ENCODE measurements at places on chromosomes 3 and 15. TPM values are rescaled to one million over a fixed set of nuclear protein-coding genes. Genes with fewer than 3 reads are reported as not detected.

The CLDN16 gene
- total RNA-seq: 0.50 TPM

The CPN2 gene
- not detected for total RNA-seq

The LIPH gene
- total RNA-seq: 0.61 TPM

The GABRR3 gene
- 0.20 TPM for total RNA-seq

The CHRFAM7A gene
- total RNA-seq: 9.0 TPM

The SLC12A8 gene
- 4.2 TPM for total RNA-seq

The APBA2 gene
- 46.2 TPM for total RNA-seq

The CD47 gene
- 102 TPM for total RNA-seq

DNA sequence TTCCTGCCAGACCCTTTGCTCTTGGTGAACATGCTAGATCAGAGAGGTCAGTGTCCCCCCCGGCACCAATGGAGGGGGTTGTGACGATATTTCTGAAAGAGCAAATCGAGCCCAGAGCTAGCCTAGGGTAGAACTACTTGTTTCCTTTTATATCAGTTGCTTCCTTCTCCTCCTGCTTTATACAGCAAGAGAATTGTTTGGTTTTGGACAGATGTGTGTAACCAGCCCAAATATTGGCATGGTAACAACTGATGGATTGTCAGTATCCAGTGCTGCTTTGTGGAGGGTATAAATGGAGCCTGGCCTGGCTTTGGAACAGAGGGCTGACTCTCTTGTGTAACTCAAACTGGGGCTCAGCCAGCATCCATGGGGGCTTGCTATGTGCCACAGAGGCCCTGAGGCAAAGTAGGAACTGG lies 27.2 kb downstream of the SNX1 start:
- peak; percentile 60 for DNase-seq

DNA sequence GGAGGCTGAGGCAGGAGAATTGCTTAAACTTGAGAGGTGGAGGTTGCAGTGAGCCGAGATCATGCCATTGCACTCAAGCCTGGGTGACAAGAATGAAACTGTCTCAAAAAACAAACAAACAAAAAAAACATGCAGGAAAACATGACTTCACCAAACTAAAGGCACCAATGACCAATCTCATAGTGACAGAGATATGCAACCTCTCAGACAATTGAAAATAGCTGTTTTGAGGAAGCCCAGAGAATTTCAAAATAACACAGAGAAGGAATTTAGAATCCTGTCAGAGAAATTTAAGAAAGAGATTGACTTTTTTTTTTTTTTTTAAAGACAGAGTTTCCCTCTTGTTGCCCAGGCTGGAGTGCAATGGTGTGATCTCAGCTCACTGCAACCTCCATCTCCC lies 26.1 kb downstream of the NCBP2 start:
- DNase-seq: no peak

DNA sequence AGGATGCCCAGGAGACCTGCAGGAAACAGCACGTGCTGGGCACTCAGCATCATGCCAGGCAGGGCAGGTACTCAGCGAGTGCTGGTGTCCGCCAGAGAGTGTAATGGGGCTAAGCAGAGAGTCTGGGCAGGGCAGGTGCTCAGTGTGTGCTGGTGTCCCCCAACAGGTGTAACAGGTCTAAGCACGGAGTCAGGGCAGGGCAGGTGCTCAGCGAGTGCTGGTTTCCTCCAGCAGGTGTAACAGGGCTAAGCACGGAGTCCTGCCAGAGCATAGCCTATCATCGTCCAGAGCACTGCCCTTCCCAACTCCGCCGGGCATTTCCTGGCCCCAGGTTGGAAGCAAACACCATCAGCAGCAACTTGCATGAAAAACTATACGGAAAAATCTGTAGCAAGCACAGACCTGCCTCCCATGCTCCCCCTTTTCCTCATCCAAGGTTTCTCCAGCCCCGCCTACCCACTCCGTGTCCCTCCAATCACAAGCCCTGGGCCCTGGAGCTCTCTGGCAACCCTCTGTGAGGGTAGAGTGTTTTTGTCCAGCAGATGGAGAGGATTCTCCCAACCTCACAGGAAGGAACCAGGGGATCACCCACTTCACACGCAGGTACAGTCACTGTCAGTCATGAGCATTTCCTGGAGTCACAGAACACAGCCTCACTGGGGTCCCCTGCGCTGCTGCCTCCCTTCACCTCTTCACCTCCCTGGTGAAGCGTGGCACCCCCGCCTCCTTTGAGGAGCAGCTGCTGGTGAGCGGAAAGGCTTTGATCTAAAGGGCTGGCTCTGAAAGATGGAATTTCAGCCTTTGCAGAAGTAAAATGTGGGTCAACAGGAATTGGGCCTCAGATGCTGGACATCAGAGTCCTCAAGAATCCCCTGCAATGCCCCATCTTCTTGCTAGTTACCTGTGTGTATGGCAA lies 302.5 kb downstream of the OCA2 start:
- no peak for DNase-seq

GRCh38 chr3:84510007-84510406 lies 448.8 kb upstream of the CADM2 start:
- DNase-seq: no peak

GRCh38 chr3:139104062-139104461 lies 59.4 kb upstream of the PRR23C start:
- no peak for DNase-seq

GRCh38 chr15:101725073-101725472 lies 800 bp upstream of the TARS3 start:
- no peak for DNase-seq

DNA sequence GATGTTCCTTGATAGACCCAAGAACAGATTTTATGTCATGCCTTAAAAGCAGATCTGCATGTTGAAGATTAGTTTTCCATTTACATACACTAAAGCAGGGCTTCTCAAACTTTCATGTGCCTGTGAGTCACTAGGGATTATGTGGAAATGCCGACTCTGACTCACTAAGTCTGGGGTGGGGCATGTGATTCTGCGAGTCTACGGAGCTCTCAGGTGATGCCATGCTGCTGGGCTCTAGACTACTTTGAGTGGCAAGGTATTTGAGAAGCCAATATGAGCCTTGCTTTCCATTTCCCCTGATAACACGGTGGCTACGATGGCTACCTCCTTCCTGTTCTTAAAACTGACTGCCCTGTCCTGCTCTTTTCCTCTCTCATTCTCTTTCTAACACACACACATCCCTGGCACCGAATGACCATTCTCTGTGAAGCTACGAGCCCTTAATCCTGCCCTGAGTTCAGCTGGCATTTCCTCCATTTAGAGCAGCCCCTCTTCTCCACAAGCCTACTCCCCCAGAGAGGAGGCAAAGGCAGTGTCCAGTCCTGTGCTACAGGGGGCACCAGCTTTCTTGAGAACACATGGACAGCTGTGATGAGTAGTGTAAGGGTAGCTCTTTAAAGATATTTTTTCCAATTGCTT lies 39.7 kb upstream of the PYGO1 start:
- no peak for DNase-seq

GRCh38 chr3:171531716-171532115 lies 71.5 kb upstream of the TNIK start:
- no peak for DNase-seq

DNA sequence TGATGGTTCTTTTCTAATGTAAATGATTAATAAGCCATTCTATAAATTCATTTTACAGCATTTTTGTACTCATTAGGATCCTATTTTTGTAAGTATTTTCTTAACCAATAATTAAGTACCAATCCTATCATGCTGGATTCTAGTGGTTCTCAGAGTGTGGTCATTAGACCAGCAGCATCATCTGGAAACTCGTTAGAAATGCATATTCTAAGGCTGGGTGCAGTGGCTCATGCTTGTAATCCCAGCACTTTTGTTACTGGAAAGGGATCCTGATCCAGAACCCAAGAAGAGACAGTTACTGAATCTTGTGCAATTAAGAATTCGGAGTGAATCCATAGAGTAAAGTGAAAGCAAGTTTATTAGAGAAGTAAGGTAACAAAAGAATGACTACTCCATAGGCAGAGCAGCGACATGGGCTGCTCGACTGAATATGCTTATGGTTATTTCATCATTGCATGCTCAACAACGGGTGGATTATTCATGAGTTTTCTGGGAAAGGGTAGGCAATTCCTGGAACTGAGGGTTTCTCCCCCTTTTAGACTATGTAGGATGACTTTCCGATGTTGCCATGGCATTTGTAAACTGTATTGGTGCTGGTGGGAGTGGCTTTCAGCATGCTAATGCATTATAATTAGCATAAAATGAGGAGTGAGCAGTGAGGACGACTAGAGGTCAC lies 9.9 kb upstream of the CEMIP start:
- DNase-seq: no peak

DNA sequence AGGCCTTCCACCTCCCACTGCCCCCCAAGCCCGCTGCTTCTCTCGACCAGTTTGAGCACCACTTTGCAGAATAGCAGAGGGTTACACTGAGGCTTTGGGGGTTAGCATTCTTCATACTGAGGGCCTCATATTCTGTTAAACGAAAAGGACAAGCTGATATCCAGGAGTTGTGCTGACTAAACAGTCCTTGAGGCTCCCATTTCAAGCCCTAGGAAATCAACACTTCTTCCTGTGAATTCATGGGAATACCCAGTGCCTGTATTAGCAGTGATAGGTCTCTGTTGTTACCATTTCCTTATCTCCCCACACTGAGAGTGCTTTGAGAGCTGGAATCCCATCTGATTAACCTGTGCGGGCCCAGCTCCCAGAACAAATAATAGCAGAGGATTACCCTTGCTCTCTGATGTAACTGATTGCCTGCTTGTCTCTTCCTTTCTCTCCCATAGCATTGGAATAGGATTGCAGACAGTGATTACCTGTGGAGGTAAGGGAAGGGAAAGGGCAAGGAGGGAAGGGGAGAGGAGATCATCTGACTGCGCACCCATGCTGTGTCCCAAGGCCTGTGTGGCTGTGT lies 930 bp downstream of the FBXW12 start:
- no peak for DNase-seq

DNA sequence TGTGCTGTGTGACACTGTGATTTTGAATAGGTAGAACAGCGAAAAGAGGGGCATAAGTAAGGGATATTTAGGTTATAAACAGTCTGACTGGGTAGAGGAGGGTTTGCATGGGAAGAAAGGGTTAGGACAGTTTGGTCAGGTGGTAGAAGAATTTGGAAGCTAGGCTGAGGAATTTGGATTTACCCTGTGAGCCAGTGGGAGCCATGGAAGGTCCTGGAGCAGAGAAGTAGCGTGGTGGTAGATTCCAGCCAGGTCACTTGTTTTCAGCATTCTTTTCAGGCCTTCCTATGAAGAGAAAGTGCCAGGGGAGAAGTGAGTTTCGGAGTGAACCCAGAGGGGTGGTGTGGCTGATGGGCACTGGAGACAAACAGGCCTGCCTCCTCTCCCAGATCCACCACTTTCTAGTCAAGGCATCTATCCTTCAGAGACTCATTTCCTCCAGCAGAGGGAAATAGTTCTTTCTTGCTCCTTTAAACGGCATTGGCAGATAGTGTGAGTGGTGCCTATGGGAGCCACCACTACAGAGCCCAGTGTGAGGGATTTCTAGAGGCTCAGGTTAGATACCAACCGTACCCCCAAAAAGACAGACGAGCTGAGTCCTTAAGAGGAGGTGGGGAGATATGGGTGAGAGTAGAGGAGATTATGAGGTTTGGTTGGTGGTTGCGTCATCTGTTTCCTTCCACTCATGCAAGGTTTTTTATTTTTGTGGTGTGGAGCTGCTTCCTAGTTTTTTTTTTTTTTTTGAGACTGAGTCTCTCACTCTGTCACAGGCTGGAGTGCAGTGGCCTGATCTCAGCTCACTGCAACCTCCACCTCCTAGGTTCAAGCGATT lies 21.2 kb downstream of the PXK start:
- no peak for DNase-seq

GRCh38 chr15:58532126-58532525 lies 100.3 kb downstream of the LIPC start:
- DNase-seq: no peak

DNA sequence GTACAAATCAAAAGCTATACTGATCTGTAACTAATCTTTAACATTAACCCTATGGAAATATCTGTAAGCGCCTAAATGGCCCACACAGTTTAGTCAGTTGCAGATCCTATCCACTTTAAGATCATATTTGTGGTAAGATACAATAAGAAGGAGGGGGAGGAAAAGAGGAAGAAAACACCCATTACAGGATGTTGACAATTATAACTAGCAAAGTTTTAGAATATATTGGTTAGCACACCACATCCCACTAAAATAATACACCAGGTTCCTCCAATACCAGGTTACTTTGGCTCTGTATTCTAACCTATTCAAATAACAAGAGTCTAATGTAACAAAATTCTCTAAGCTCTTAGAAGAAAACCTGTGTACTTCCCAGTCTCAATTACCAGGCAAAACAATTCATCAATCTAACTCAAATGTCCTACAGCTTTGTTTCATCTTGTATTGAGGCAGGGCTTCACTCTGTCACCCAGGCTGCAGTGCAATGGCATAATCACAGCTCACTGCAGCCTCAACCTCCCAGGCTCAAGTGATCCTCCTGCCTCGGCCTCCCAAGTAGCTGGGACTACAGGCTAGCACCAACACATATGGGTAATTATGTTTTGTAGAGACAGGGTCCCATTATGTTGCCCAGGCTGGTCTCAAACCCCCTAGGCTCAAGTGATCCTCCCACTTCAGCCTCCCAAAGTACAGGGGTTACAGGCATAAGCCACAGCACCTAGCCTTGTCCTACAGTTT lies 4.2 kb downstream of the SLC4A7 start:
- DNase-seq: no peak

- no peak for DNase-seq
Measured at GRCh38 chr15:40048211-40048792, 9.3 kb upstream of the SRP14 start.

DNA sequence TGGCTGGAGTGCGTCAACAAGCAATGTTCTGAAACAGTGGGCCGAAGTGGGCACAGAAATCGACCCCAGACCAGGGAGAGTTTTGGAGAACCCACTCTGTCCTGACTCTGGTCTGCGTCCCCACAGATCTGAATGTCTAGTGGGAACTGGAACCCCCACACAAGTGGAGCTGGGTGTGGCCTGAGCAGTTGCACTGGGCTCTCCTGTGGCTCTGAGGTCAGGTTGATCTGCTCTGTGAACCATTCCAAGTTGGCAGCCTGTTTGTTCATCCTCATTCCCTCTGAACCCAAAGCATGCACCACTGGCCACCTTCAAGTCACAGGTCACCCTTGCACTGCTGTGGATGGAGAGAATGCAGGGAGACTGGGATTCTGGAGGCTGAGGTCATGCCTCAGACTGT lies 60.5 kb downstream of the STARD5 start:
- no peak for DNase-seq

GRCh38 chr3:37640636-37641375 lies 220.9 kb upstream of the CTDSPL start:
- no peak for DNase-seq

GRCh38 chr3:39361252-39361927 lies 21.8 kb upstream of the SLC25A38 start:
- no peak for DNase-seq

- no peak for DNase-seq
Measured at GRCh38 chr3:179046497-179047353, 24.9 kb downstream of the ZMAT3 start.

DNA sequence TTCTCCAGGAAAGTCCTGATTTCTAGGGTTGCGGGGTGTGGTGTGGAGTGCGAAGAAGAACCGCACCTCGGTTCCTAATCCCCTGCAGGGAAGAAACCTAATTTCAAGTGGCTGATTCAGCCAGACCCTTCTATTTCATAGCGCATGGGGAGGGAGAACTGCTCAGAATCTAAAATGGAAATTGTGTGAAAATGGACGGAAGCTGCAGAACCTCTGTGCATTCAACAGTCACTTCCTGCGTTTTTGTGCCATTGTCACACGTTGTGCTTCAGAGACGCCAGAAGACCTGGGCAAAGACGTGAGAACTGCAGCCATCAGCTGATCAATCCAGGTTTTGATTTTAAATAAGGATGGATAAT lies 1.2 kb downstream of the SIDT1 start:
- DNase-seq: no peak

All from spinal cord (tissue), 10 donors.